ENCODE measurements at places on chromosomes 2 and 18.

- no peak for DNase-seq
Observed at GRCh38 chr2:218993345-218994315, at the start of gene CRYBA2. TSS of gene CRYBA2 (minus strand) at chr2:218993422. CDS start at chr2:218993176, 246 bp downstream.

DNA sequence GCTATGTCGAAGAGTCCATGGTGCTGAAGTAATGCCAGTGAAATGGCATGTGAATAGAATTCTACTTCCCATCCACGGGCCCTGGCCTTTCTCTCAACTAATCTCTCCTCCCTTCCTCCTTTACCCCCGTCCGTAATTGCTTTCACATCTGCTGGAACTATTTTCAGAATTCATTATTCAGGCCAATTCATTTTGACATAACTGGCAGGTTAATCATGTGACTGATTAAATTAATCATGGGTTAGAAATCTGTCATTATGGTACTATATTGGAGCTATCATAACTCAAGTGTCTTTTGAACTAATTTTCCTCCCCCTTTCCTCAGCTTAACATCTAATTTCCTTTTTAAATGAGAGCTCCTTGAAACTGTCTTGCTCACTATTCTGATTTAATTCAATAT is 66.9 kb downstream of the ZDBF2 start:
- no peak for DNase-seq

- DNase-seq = no peak
Observed at GRCh38 chr2:178057179-178057680, 15.3 kb downstream of the PDE11A start.

- peak; percentile 54 for DNase-seq
Observed at GRCh38 chr18:80175451-80176204, 66.6 kb downstream of the ADNP2 start.

DNA sequence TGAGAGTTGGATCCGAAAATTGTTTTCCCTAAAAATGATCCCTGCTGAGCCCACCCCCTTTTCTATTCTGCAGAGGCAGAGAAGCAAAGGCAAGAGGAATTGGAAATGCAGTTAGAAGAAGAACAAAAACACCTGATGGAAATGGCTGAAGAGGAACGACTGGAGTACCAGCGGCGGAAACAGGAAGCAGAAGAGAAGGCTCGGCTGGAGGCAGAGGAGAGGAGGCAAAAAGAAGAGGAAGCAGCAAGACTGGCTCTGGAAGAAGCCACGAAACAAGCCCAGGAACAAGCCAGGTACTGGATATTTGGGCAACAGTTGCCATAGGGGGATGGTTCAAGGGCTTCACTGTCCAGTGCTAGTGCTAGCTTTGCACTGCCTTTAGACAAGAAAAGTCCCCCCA is 41.7 kb downstream of the SUMO1 start:
- no peak for DNase-seq

DNA sequence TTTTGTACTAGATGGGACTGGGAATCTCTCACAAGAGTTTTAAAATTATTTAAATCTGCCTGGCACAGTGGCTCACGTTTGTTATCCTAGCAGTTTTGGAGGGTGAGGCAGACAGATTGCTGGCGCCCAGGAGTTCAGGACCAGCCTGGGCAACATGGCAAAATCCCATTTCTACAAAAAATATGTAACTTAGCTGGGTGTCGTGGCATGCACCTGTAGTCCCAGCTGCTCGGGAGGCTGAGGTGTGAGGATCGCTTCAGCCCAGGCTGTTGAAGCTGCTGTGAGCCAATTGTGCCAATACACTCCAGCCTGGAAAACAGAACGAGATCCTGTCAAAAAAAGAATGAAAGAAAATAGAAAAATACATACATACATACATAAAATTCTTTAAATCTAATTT is 685.7 kb upstream of the PIK3C3 start:
- DNase-seq = no peak

- DNase-seq = no peak
Observed at GRCh38 chr2:205352094-205352493, 330.2 kb upstream of the NRP2 start.

DNA sequence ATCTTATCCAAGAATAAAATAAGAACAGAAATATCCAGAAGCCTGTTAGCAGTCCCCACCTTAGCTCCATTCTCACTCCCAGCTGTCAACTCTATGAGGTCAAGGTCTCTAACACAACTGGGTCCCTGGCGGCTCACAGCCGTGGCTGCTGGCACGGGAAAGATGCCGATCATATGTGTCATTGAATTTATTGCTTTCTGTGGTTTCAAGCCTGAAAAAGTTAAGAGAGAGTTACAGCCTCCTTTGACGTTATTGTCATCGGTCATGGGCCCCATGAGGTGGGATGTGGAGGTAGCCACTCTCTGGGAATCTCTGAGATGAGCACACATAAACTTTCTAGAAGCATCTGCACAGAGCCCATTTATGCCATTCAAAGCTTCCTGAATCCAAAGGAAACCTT is 28.7 kb upstream of the CABLES1 start:
- no peak for DNase-seq

DNA sequence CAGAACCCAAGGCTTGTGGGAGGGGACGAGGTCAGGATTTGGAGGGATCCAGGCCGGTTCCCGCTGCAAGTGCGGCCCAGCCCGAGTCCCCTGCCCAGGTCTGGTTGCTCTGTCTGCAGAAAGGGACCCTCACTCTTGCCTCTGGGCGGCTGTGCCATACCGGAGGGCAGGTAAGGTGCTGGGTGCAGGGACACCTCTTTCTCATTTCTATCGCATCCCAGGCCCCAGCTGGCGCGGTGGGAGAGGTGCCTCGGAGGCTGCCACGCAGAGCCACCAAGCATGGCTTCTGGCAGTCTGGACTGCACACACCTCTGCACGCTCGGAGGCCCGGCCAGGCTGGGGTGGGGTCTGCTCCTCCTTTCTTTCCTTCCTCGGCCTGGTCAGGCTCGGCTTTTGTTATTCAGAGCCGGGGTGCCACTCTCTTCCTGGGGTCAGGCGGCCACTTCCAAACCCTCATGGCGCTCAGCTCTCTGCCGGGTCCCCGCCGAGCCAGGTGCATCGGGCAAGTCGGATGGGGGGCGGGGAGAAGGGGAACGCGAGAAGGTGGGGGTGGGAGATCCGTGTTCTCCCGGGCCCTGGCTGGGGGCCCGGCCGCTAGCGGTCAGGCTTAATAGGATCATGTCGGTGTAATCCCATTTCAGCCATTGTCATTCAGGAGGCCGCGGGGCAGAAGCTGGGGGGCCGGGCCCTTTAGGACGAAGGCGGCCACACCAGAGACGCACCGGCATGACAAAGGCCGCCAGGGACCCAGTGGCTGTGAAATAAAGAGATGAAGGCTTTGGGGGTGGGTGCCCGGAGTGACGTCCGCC is 9.0 kb downstream of the GBX2 start:
- DNase-seq = no peak

- no peak for DNase-seq
Observed at GRCh38 chr2:128745946-128746345, 427.3 kb upstream of the HS6ST1 start.
